Hematopoietic multipotent progenitor cell treated with erythropoietin and hydrocortisone succinate and interleukin-3 and kit ligand, for 17 days (in vitro differentiated cells): ENCODE measurements at places on chromosomes 1 and 21.

GRCh38 chr1:183279835-183280234, 93.8 kb downstream of the LAMC2 start:
- no peak for DNase-seq

GRCh38 chr1:175188936-175189335, 3.6 kb downstream of the KIAA0040 start:
- no peak for DNase-seq

DNA sequence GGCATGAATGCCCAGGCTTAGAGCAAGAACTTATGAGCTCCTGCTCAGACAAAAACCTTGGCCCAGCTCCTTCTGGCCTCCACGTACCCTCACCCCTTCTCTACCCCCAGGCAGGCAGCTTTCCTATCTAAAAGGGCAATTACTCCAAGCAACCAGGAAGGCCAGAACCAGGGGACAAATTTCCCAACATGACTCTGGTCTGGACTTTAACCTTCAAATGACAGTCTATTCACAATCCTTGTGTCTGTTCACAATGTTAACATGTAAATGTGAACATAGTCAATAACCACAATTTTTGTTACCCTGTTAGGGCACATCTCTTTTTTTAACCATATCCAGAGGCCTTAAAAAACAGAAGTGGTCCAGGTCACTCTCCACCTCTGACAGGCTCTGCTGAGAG, 64.4 kb upstream of the LAPTM5 start:
- DNase-seq, result no peak

DNA sequence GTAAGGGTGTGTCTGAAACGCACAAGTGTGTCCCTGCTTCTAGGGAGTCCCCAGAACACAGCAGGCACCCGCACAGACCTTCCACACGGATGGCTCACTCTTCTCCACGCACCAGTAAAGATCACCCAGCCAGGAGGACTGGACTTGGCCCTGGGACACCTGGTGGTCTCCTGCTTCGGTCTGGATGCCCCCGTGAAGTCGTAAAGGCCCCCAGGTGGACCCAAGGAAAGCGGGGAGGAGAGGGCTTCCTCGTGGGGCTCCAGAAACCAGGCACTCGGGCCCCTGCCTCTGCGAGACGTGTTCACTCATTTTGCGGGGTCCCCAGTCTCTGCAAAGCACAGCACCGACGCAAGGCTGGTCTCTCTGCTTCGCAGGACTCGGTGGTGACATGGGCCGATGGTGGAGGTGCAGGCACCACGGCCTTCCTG, 20.2 kb upstream of the COL6A2 start:
- DNase-seq, result no peak

DNA sequence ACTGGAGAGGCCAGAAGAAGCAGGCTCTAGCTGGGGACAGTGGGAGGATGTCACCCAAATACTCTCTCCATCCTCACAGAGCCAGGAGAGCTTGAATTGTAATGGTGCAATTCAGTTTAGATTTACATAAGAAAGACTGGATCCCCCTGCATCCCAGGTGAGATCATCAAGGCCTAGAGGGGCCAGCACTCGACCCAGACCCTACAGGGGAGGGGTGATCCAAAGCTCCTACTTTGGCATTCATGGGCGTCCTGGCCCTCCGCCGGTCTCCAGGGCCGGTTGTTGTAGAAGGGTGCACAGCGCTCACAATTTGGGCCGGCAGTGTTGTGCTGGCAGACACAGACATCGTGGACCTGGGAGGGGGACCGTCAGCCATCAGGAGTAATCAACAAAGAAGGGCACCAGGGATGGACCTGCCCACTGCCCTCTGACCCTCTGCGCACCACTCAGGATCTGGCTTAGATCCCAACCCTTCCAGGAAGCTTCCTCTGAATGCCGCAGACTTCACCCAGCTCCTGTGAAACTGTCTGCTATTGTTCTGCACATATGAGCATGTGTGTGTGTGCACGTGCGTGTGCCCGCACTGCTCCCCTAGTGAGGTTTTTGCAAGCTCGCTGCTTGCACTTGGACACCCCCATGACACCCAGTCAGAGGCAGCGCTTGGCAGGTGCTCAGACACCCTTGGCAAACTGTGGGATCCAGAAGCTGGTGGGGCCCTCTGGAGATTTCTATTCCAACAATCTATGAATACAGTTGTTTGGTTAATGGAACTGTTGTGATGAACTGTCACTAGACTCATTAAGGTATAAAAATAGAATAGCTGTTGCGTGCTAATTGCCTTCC, 21.6 kb downstream of the LAMB3 start:
- no peak for DNase-seq
